ENCODE measurements at places on chromosomes 6 and 20.

DNA sequence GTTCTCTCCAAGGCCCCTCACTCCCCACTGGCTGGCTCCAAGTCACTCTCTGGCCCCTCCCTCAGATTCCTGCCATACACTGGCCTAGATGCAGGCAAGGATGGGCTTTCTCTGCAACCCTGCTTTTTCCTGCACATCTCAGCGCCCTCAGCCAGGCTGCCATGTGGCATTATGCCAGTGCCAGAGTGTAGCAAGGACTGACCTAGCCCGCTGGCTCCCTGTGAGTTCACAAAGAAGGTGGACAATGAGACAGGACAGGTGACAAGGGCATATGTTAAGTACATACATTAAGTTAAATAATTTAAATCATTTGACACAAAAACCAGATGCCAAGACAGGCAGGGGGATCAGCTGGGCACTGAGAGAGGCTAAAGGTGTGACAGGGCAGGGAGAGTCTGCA, 394.6 kb downstream of the ZFAND3 start:
- no peak for DNase-seq

DNA sequence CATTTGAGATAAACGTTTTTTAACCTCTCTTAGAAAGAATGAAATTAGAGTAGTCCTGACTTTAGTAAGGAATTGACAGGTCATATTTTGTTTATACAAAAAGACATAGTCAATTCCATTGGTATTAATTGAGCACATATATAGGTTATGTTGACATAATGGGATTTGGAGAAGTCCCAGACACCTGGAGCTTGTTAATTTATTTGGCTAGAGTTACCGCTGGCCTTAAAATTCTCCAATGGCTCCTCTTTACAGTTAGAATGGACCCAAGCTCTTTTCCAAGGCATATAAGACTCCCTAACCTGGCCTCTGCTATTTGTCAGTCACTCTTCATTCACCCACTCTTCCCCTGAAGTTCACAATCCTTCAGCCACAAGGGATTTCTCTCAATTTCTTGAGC, 221.3 kb downstream of the CBLN4 start:
- DNase-seq = no peak

GRCh38 chr20:12055161-12055560, 137.5 kb downstream of the BTBD3 start:
- DNase-seq = no peak

GRCh38 chr6:2257363-2257762, 12.0 kb upstream of the GMDS start:
- DNase-seq = no peak

- DNase-seq = no peak
These were observed 21.8 kb downstream of the HMGCLL1 start for GRCh38 chr6:55557146-55557545.

DNA sequence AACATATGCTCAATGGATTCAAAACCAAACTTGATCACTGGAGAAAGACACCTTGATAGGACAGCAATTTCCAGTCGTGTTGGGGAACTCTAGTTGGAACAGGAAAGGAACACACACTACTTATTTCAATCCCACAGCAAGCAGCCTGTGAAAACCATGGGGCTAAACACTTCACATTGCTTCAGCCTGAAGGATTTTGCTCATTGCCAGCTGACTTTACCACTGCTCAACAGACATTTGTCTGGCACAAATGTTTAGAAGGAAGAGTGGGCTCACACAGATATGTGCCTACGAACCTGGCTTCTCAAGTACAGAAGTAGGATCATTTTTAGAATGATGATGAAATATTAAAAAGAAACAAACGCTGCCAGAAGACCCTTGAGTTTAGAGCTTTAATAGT, 598.1 kb downstream of the PHF3 start:
- DNase-seq = no peak

GRCh38 chr6:90080876-90081481, 186.7 kb downstream of the GJA10 start:
- peak; percentile 51 for DNase-seq
